GM23248 (cell line): ENCODE measurements at places on chromosomes 6 and 20.

GRCh38 chr20:47795214-47795907 is 10.1 kb upstream of the SULF2 start:
- no peak for DNase-seq

GRCh38 chr6:169386411-169387057 is 132.9 kb upstream of the THBS2 start:
- DNase-seq, result peak; percentile 86

DNA sequence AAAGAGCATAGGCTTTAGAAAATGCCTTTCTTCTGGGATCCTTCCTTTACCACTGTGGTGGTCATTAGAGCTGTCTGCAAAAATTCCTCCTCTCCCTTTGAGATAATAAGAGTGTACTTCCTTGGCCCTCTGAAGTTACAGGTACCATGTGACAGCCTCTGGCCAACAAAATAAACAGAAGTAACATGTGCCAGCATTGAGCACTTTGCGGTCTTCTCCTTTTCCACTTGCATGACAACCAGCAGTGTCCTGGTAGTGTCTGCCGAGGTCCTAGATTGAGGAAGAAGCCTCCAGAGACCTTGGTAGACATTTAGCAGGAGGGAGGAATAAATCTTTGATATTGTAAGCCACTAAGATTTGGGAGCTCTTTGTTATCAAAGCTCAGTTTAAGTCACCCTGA is 87.5 kb upstream of the ARID1B start:
- no peak for DNase-seq

- DNase-seq, result no peak
These were observed 5.5 kb upstream of the ABCC10 start for GRCh38 chr6:43421831-43422230.

GRCh38 chr6:100185615-100186014 is 191.6 kb upstream of the MCHR2 start:
- DNase-seq, result no peak

DNA sequence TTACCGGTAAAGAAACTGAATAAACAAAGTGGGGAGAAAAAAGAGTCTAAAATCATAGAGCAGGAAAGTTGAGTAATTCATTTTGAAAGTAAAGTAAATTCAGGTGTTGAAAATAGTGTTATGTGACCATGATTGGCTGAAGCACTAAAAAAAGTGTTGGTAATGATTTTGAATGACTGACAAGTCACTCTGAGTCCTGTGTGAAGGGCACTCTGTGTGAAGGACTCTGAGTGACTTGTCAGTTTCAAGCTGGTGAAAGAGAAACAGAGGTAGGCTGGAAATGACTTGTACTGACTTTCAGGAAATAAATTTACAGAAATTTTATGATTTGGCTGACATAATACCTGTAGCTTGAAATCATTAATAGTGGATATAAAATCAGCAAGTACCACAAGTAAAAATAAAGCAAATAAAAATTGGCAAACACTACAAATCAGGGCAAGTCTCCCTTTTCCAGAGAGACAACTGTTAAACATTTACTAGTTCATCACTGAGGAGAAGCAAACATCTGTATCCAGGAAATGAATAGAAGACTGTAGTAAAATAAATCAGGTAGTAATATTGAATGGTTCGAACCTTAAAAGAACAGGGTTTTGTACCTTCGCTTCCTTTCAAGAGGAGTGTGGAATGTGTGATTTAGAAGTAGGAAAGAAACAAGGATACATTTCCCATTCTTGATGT is 630.6 kb downstream of the GRIK2 start:
- no peak for DNase-seq

- DNase-seq, result no peak
These were observed 24.6 kb upstream of the PPP1R14C start for GRCh38 chr6:150118203-150118602.
